ENCODE measurements at places on chromosomes 16 and 17. TPM values are rescaled to one million over a fixed set of nuclear protein-coding genes. Genes with fewer than 3 reads are reported as not detected.
A peak's percentile ranks its signal among the peaks of the same experiment; 100 is the strongest.

Gene CA4
- 0.18 TPM for total RNA-seq

Gene NPIPA3
- total RNA-seq, result 0.28 TPM

Gene KCNH6
- total RNA-seq, result 0.06 TPM

Gene TNP2
- not detected for total RNA-seq

Gene GRIN2A
- 1.7 TPM for total RNA-seq

Gene KLHL11
- total RNA-seq, result 29.2 TPM

GRCh38 chr16:74716355-74716754 is 15.7 kb upstream of the MLKL start:
- no peaks in the 10 kb centered on the region for H3K27me3 ChIP-seq
- no peaks in the 10 kb centered on the region for H3K36me3 ChIP-seq
- H3K4me3 ChIP-seq, result no peak overlapping the region
- no peak overlapping the region for H3K27ac ChIP-seq
- no peaks in the 10 kb centered on the region for H3K4me1 ChIP-seq
- DNase-seq, result no peak

DNA sequence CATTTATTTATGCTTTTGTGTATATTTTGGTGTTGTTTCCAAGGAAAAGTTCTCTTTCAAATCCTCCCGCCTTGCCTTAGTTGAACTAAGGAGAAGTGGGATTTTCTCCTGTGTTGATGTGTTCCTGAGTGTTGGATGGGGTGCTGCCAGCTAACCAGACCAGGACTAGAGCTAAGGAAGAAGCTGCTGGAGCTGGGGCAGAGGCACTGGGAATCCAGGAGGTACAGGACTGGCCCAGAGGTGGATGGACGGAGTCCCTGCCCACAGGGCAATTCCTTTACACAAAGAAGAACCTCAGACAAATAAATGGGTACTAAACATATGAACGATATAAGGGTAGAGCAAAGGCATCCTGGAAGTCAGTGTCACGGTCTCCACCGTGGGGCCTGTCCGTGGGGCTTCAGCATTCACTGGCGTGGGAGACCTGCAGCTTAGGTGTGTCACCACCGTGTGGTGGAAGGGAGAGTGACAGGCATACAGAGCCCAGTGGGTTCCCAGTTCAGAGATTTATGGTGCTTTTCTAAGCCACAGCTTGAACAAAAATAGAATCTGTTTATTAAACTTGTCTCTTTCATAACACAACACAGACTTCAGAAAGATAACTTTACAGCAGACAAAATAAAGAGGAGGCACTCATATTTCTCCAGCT is 270.7 kb downstream of the NTN1 start:
- peaks cover 4% of the 10 kb centered on the region for H3K27me3 ChIP-seq
- no peak overlapping the region for H3K27ac ChIP-seq
- H3K36me3 ChIP-seq, result no peaks in the 10 kb centered on the region
- DNase-seq, result peak; percentile 20

DNA sequence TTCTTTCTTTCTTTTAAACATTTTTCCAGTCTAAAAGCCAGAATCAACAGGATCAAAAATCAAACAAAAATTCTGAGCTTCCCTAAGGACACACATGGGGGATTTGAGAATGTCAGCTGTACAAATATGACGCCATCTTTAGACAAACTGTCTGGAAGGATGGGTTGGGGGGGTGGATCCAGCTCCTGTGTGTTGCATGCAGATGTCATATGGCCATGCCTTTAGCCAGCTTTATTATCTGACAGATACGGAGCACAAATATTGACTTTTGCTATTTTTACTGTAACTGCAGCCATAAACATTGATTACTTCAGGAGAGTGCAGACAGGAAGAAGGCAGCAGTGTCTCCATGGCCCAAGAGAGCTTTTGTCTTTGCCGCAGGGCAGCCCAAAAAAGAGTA is 279.4 kb upstream of the ELAC2 start:
- no peak for DNase-seq
- no peaks in the 10 kb centered on the region for H3K27me3 ChIP-seq
- H3K36me3 ChIP-seq, result no peaks in the 10 kb centered on the region

DNA sequence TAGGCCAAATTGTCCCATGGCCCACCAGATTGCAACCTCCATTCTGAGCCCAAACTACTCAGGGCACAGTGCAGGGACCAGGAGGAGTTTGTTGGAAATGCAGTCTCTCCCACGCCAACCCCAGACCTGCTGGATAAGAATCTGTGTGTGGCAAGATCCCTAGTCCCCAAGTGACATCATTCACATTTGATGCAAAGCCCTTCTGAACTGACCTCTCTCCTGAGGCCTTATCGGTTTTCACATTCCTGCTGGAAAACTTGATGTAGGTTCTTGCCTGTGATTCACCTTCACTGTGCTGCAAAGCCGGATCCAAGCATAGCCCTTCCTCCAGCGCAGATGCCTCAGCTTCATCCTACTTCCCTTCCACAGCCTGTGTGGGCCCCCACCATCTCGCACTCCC is 6.6 kb upstream of the SHCBP1 start:
- H3K4me1 ChIP-seq, result no peaks in the 10 kb centered on the region
- no peak for DNase-seq
- H3K4me3 ChIP-seq, result no peak overlapping the region
- no peak overlapping the region for H3K27ac ChIP-seq

DNA sequence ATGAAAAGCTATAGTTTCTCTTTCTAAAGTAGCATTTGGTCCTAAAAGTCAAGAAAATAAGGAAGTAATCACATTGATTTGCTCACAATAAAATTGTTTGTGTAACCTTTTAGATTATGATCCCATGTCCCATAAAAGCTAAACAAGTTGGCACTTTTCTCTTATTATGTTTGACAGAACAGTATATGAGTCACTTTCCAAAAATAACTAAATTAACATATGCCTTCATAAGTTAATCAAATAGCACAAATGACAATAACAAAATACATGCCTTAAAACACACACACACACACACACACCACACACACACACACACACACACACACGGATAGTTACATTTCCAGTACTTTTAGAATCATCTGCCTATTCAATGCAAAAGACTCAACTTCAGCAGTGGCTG is 2.8 kb downstream of the MED13 start:
- no peak for DNase-seq
- H3K27ac ChIP-seq, result no peak overlapping the region
- H3K4me1 ChIP-seq, result peaks cover 28% of the 10 kb centered on the region
- peak overlapping the region; percentile 96 for H3K4me3 ChIP-seq

DNA sequence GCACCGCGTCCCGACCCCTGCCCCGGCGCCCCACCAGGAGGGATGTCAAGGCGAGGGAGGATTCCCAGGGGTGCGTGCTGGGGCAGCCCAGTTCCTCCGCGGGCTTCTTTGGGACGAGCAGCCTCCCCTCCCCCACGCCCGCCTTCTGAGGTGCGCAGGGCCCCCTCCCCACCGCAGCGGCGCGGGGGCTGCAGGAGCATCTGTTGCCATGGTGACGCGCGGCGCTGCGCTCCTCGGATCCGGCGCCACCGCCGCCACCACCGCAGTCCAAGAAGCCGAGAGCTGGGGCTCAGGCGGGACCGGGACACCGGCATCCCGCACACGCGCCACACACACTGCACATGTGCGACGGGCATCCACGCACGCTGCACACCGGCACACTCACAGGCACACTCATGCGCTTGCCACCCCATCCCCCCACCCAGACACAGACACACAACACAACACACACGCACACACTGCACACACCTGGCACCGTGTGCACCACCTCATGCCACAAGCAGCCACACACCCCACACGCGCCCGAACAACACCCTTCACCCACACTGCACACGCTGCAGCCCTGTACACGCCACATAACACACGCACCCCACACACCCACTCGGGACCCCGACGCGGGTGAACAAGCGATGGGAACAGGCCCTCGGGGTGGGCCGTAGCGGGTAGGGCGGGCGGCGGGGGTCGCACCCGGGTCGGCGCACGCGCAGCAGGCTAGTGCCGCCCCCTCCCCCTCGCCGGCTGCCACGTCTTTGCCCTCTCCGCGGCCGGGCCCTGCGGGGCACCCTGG is 17.0 kb downstream of the ENPP7 start:
- H3K36me3 ChIP-seq, result no peaks in the 10 kb centered on the region
- H3K27me3 ChIP-seq, result peaks cover 82% of the 10 kb centered on the region
- H3K4me1 ChIP-seq, result no peaks in the 10 kb centered on the region
- peak; percentile 34 for DNase-seq
- H3K27ac ChIP-seq, result no peak overlapping the region

DNA sequence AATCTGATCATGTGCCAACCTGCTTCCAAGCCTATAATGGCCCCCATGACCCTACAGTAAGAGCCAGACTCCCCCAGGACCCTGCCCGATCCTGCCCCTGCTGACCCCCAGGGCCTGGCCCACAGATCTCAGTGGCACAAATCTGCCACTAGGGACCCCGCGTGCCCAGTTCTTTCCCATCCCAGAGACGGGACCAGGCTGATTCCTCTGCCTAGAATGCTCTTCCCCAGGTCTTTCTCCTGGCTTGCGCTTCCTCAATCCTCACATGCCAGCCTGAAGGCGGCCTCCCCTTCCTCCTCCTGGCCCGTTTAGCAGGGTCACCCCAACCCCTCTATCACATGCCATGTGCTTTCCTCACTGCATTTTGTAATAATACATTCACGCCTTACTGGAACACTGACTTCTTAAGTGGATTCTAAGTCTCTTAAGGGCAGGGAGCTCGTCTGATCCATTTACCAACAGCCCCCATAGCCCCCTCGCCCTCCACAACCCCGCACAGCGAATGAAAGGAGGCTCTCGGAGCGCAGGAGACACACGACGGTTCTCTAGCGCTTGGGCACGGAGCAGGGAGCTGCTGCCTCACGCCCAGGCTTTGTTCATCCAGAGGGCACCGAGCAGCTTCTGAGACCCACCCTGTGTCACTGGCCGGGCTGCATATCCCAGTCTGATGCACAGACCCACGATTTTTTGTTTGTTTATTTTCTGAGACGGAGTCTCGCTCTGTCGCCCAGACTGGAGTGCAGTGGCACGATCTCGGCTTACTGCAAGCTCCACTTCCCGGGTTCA is 1.2 kb downstream of the TRIM65 start:
- peak; percentile 28 for DNase-seq
- H3K27ac ChIP-seq, result no peak overlapping the region
- H3K4me3 ChIP-seq, result peak overlapping the region; percentile 79
- H3K4me1 ChIP-seq, result peaks cover 8% of the 10 kb centered on the region

DNA sequence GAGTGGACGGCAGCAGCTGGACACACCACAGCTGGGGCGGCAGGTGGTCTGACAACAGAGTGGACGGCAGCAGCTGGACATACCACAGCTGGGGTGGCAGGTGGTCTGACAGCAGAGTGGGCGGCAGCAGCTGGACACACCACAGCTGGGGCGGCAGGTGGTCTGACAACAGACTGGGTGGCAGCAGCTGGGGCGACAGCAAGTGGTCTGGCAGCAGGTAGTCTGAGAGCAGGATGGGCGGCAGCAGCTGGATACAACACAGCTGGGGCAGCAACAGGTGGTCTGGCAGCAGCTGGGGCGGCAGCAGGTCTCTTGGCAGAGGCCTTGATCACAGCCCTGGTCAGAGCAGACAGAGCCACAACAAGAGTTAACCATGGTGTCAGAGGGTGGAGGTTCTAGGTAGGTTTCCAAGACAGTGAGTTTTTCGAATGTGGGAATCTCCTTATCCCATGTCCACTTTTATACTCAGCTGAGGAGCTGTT is at the start of gene KRTAP4-1:
Gene KRTAP4-1 (minus strand): TSS at position 432 of the 482 bp plus-strand sequence. CDS start 57 bp downstream, at position 375.
- DNase-seq, result no peak
- H3K27me3 ChIP-seq, result peaks cover 3% of the 10 kb centered on the region
- H3K4me3 ChIP-seq, result no peak within 1 kb of the TSS
- H3K4me1 ChIP-seq, result no peaks in the 10 kb centered on the region
- no peak within 1 kb of the TSS for H3K27ac ChIP-seq
- no peaks in the 10 kb centered on the region for H3K36me3 ChIP-seq

- H3K4me3 ChIP-seq, result no peak overlapping the region
- H3K4me1 ChIP-seq, result peaks cover 19% of the 10 kb centered on the region
- no peak overlapping the region for H3K27ac ChIP-seq
- H3K36me3 ChIP-seq, result no peaks in the 10 kb centered on the region
- no peaks in the 10 kb centered on the region for H3K27me3 ChIP-seq
Observed at GRCh38 chr16:65375651-65376050, 253.8 kb upstream of the CDH11 start.

DNA sequence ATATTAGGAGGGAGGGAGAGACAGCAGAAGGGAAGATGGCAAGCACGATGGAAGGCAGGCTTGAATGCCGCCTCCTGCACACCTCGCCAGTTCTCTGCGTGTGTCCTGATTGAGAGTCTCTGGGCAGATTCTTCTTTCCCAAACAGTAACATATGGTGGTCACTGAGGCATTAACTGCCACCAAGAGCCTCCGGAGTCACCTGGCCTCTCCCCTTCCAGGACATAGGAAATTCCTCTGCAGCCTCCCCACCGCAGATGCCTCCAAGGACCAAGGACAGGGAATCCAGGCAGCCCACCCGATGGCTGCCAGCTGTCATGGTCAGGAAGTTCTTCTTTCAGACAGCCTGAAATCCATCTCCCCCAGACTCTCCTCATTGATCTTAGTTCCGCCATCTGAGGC is 149.3 kb downstream of the ENGASE start:
- H3K4me3 ChIP-seq, result no peak overlapping the region
- no peaks in the 10 kb centered on the region for H3K36me3 ChIP-seq
- DNase-seq, result no peak

- no peaks in the 10 kb centered on the region for H3K27me3 ChIP-seq
- H3K36me3 ChIP-seq, result peaks cover 44% of the 10 kb centered on the region
- no peaks in the 10 kb centered on the region for H3K4me1 ChIP-seq
- H3K4me3 ChIP-seq, result no peak overlapping the region
Observed at GRCh38 chr16:58563775-58564174, 48.5 kb downstream of the SETD6 start.

GRCh38 chr17:65519462-65519861 is 42.0 kb downstream of the AXIN2 start:
- DNase-seq, result no peak
- H3K27me3 ChIP-seq, result no peaks in the 10 kb centered on the region
- H3K4me3 ChIP-seq, result no peak overlapping the region
- H3K4me1 ChIP-seq, result peaks cover 13% of the 10 kb centered on the region
- H3K36me3 ChIP-seq, result no peaks in the 10 kb centered on the region

DNA sequence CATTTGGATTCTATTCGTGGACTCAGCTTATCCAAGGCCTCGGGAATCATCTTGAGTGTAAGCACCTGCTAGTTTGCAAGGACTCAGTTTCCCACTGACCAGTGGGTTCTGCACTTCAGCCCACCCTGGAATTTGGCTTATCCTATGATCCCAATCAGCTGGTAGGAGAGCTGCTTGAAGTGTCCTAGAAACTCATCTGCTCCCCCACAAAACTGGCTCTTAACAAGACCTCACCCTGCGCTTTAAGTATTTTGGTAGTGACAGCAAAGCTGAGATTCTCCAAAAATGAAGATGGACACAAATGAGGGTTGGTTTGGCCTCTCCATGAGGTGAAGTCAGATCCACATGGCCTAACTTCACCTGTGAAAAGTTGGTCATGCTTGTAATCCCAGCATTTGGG is 57.3 kb downstream of the NDE1 start:
- no peak overlapping the region for H3K27ac ChIP-seq
- H3K36me3 ChIP-seq, result no peaks in the 10 kb centered on the region
- H3K4me3 ChIP-seq, result no peak overlapping the region
- H3K4me1 ChIP-seq, result no peaks in the 10 kb centered on the region
- no peaks in the 10 kb centered on the region for H3K27me3 ChIP-seq
